ENCODE measurements at places on chromosomes 4 and X.
A peak's percentile ranks its signal among the peaks of the same experiment; 100 is the strongest.

DNA sequence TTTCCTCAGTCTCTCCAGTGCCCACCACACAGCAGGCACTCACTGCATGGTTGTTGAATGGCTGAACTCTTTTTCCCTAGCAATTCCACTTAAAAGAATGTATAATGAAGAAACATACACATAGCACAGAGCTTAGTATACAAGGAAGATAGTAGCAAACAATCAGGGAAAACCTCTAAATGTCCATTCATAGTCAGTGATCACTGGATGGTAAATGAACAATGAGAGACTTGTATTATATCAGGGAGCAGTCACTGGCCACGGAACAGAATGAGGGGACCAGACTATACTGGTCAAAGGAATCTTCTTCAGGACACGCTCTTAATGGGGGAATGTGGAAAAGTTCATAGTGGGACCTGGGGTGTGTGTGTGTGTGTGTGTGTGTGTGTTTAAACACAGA, 43.6 kb upstream of the FAM156A start:
- no peak for DNase-seq

GRCh38 chrX:100663642-100664041, 19.6 kb downstream of the SRPX2 start:
- DNase-seq, result no peak

GRCh38 chr4:10032625-10033024, 11.3 kb upstream of the SLC2A9 start:
- DNase-seq, result peak; percentile 90

- DNase-seq, result no peak
These were observed 380.9 kb upstream of the NWD2 start for GRCh38 chr4:36863601-36864000.

DNA sequence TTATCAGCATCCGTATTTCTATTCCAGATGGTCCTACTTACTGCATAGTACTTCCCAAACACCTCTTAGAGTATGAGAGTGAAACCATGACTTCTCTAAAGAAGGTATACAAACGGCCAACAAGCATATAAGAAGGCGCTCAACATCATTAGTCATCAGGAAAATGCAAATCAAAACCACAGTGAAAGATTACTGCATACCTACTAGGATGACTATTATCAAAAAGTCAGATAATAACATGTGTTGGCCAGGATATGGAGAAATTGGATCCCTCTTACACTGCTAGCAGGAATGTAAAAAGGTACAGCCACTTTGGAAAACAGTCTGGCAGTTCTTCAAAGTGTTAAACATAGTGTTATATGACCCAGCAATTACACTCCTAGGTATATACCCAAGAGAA, 215.3 kb upstream of the CXorf66 start:
- DNase-seq, result no peak

- no peak for DNase-seq
These were observed 14.5 kb upstream of the GTPBP6 start for GRCh38 chrX:332916-333610.

GRCh38 chrX:131677655-131678628, 134.1 kb downstream of the OR13H1 start:
- DNase-seq, result no peak

GRCh38 chrX:41921492-41922430, 1.6 kb downstream of the CASK start:
- peak; percentile 66 for DNase-seq

GRCh38 chrX:142096253-142096652, 108.8 kb downstream of the MAGEC2 start:
- DNase-seq, result no peak

DNA sequence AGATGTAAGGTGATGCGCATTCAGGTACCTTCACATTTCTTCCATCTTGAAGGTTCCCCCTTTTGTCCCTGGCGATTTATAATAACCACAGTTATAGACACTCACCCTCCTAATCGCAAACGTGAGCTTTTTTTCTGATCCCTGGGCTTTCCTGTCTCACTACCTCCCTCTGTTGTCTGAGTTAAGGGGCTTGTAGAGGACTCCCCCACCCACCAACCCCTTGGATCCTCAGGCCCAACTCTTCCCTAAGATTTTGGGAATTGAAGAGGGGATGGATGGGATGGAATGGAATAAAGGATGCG, 1.4 kb downstream of the CNKSR2 start:
- no peak for DNase-seq

DNA sequence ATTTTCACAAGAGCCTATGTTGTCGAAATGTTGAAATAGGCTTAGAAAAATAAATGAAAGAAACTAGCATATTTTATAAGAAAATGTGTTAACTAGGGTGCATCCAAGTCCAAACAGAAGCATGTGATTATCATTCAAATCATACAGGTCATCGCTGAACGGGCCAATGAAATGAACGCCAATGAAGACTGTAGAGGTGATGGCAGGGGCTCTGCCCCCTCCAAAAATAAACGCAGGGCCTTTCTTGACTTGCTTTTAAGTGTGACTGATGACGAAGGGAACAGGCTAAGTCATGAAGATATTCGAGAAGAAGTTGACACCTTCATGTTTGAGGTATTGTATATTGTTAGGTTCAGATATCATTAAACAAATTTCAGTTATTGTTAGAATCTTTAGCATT, 9.6 kb downstream of the CYP4V2 start:
- no peak for DNase-seq

DNA sequence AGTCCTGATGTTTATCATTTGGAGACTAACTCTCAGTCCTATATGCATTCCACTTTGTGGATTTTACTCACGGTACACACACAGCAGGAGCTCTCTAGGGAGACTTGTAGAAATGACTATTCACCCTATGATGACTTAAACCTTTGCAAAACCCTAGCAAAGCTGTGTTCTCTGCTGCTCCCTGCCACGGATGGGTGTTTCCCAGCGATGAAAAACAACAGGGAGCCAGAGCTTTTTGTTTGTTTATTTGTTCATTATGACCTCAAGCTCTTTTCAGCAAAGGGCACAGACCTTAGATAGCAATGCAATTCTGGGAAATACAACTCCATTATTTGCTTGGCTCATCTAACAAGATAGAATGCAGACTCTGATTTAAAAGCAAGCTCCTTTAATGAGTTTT, 156.6 kb downstream of the GRIA3 start:
- DNase-seq, result no peak

- no peak for DNase-seq
These were observed 317.5 kb upstream of the AGA start for GRCh38 chr4:177759729-177760128.

GRCh38 chrX:136387951-136388502, 87.3 kb downstream of the ADGRG4 start:
- no peak for DNase-seq

DNA sequence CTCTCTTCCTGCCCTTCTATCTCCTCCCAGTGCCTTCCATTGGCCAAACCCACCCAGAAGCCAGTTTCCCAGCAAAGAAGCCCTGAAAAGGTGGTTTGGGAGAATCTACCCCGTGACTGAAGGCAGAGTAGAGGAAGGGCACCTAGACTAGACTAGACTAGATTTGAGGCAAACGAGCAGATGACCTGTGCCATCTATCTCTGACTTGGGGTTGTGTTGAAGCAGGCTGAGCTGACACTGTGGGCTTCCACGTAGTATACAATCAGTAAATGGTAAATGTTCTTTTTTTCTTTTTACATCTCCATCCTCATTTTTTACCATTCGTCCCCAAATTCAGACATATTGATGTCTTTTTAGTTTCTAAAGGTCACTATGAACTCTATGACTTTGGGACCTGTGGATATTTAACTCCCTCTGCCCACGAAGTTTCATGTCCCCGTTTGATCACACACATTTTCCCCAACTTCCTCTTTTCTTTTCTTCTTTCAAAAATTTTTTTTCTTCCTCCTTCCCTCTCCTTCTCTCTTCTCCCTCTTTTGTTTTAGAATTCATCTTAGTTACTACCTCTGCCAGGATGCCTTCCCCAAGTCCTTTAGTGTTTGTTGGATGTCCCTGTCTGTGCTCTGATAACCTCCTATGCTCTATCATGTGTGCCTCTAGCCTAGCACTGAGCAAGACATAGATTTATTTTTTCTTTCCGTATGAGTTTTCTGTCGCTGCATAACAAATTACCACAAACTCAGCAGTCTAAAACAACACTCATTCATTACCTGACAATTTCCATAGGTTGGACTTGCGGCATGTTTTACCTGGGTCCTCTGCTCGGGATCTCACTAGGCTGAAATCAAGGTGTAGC, 6.2 kb upstream of the AFF1 start:
- no peak for DNase-seq

DNA sequence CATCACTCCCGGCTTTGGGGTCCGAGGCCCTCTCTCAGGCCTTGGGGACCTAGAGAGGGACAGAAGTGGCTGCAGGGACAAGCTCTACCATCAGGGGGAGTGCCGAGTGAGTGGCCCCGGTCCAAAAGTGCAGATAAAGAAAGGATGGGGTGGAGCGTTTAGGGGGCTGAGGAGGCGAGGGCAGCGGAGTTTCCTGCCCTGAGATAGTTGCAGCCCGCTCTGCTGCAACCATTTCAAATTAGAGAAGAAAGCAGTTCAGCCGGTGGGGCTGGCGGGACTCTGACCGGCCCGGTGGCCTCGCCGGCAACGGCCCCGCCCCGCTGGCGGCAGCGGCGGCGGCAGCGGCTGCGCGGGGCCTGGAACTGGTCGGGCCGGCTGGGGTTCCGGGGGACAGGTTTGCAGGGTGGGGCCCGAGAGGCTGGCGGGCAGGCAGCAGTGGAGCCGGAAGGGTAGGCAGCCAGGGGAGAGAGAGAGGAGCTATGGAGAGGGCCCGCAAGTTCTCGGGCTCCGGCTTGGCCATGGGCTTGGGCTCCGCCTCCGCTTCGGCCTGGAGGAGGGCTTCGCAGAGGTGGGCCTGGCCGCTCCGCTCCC, 7.6 kb downstream of the DLG3 start:
- DNase-seq, result no peak

DNA sequence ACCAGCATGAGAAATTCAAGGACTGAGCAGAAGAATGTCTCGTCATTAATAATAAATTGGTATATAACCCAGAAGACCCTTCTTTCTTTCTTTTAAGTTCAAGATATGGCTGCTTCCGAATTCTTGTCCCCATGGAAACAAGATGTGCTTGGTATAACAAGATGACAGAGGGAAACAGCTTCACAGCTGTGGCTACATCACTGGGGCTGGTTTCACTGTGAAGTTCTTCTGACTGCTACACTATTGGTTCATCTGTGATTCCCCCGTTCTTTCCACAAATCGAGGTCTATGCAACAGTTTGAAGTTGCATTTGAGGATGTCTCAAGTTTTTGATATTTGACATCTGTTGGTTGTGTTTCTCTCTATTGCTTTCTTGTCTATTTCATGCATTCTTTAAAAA, 12.3 kb upstream of the DTHD1 start:
- DNase-seq, result peak; percentile 49

- DNase-seq, result peak; percentile 73
These were observed 50.0 kb downstream of the COX18 start for GRCh38 chr4:73019462-73020047.

DNA sequence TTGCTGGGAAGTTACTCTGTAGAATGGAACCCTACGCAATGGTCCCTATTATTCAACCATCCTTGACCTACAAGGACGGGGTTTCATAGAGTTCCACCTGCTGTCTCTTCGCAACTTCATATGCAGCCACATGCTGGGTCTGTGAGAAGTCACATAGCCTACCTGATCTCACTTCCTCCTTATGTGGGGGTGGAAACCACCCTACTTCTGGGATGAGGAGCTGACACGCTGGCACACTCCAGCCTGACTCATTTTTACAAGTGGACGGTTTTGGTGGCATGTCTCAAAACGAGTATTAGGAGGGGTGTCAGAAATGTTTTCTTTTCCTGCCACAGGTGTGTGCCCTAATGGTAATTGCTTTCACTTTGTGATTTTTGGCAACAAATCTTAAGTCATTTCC, 36.8 kb upstream of the ARSD start:
- peak; percentile 5 for DNase-seq

DNA sequence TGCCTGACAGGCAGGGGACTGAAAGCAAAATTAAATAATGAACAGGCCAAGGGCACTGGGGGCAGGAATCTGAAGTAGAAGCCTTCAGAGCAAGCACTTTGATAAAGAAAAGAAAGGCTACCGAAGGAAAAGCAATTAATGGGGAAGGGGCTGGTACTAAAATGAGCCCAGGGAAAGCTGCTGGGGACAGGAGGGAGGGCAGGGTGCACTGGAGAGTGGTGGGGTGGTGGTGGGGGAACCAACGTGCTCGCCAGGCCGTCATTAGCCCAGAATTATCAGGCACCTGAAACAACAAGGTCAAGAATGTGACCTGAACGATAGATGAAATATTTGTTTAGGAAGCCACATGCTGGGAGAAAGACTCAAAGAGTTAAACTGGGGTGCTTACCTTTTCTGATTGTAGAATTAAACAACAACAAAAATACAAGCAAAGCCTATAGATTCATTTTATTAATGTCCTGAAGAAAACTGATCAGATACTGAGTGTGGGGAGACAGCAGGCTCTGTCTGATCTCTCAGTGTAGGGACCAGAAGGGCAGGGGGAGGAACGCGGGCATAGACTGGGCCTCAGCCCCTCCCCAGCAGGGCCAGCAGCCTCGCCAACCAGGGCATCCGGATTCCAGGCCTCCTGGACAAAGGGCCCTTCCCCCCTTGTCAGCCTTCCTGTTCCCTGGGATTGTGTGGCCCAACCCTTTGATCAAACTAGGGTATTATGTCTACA, 239.7 kb upstream of the KLF3 start:
- no peak for DNase-seq

DNA sequence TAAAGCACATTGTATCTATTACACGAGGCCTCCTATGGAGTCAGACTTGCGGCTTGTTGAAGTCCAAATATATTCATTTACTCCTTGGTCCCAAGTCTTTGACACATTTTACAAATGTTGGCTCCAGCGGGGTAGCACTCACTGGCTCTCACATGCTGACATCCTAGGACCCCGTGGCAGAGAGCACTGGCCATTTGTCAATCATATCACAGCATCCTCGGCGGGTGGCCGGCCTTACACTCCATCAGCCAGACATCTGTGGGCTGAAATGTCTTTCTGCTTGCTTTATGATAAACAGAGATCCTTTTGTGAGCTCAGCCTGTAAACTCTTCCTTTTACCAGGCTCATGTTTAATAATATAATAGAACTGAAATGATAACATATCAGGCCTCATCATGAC, 25.7 kb upstream of the VCX2 start:
- no peak for DNase-seq

GRCh38 chr4:4541661-4542570, at the start of gene STX18:
Gene STX18, minus strand, starts transcription at chr4:4542048. Its CDS starts 84 bp downstream, at chr4:4541964.
- peak; percentile 76 for DNase-seq

DNA sequence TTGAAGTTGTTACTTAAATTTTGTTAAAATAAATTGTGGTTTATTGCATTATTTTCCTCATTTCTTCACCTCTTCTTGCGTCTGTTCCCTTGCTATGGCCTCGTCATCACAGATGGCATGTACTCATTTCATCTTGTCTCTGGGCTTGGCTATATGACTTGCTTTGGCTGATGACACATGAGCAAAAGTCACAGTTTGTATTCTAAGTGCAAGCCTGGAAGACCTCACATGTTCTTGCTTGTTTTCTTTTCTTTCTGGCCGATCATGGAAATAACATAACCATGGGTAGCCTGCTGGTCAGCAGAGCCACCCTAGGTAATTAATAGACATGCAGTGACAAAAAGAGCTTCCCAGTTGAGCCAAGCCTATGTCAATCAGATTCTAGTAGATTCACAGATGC, 527.9 kb downstream of the SPRY1 start:
- no peak for DNase-seq

Measured in inflammatory macrophage treated with lipopolysaccharide for 1 hour (primary cell).